Omental fat pad (tissue), 4 donors: ENCODE measurements at places on chromosomes 11 and 22. TPM values are rescaled to one million over a fixed set of nuclear protein-coding genes. Genes with fewer than 3 reads are reported as not detected.

The MRGPRX4 gene
- not detected for total RNA-seq

DNA sequence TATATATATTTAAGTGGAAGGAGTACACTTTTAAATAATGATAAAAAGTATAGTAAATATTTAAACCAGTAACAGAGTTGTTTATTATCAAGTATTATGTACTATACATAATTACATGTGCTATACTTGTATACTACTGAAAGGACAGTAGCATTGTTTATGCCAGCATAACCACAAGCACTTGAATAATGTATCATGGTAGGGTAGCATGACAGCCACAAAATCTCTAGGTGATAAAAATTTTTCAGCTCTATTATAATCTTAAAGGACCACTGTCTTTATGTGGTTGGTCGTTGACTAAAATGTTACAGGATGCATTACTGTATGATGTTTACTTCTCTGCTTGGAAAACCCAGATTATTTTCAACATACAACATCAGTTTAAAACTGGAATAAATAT lies 349.2 kb downstream of the CASP12 start:
- DNase-seq, result no peak

- no peak for DNase-seq
These were observed 1335.9 kb downstream of the TBC1D22A start for GRCh38 chr22:48098243-48098920.

DNA sequence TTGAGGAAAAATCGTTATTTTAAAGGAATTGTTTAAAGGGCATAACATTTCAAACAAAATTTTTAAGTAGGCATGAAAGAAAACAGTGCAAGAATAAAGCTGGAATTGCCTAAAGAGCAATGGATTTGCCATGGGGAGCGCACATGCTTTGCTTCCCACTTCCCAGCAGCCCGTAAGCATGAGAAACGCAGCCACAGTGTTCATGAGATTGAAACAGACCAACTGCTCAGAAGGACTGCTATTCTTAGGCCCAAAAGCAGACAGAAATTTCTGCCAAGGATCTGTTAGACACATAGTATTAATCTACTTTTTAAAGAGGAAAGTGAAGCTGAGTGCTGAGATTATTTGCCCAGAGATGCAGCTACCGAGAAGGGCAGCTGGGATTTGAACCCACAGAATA lies 34.2 kb upstream of the TSKU start:
- no peak for DNase-seq

DNA sequence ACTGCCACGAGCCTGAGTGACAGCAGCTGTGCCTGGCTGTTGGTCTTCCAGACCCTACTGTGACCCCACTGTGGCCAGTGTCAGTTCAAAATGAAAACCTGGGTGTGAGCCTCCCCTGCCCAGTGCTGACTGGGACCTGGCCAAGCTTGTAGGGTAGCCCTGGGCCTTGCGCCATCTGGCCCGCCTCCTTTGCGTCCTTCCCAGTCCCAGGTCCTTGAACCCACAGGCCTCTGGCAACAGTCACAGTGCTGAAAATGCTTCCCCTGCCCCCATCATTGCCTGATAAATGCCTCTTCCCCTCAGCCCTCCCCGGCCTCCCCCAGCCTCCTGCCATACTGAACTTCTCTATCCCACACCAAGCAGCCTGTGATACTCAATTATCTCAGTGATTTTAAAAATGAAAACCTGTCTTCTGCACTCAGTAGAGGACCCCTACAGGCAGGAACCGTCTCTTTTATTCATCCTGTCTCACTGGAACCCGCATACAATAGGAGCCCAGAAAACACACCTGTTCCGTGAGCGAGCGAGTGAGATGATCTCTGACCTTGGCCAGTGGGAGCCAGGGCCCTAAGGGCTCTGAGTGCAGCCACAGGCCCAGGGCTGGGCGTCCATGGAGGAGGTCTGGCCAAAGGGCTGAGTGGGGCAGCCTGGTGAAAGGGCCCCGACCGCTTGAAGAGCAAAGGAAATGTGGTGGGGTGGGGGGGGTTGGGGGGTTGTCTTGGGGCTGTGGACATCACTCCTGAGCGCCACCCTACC lies 49.7 kb upstream of the TTLL12 start:
- no peak for DNase-seq

The LMO2 gene
- 28.9 TPM for total RNA-seq

The KRTAP5-8 gene
- not detected for total RNA-seq

The OVCH2 gene
- total RNA-seq, result 0.46 TPM

The DDI1 gene
- total RNA-seq, result not detected

DNA sequence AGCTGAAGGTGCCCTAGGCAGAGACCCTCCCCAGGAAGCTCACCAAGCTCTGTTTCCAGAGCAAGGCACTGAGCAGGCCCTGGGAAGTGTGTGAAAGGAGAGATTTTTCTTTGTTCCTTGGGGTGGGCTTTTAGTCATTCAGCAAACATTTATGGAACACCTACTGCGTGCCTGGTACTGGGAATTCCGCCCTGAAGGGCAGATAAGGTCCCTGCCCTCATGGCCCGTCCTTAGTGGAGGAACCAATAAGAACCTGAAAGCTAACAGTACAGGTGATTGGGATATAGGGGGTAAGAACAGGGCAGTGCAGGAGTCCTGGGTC lies 3.9 kb downstream of the TMEM134 start:
- DNase-seq, result no peak
